Thymus (tissue), 14 donors: ENCODE measurements at places on chromosomes 1 and 21.

DNA sequence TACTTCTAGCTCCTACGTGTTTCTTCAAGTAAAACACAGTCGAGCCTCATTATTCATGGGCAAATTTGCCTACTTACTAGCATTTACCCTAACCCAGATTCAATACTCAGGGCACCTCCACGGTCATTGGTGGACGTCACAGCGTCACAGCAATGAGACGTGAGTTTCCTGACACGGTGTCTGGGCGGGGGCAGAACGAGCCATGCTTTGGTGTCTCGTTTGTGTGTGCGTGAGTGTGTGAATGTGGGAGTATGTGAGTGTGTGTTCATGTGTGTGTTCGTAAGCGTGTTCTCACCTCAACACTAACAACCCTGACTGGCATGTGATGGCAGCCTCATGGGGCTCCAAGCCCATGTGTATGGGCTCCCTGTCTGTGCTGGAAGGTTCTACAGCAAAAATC is 17.5 kb upstream of the COL18A1 start:
- no peak for DNase-seq

DNA sequence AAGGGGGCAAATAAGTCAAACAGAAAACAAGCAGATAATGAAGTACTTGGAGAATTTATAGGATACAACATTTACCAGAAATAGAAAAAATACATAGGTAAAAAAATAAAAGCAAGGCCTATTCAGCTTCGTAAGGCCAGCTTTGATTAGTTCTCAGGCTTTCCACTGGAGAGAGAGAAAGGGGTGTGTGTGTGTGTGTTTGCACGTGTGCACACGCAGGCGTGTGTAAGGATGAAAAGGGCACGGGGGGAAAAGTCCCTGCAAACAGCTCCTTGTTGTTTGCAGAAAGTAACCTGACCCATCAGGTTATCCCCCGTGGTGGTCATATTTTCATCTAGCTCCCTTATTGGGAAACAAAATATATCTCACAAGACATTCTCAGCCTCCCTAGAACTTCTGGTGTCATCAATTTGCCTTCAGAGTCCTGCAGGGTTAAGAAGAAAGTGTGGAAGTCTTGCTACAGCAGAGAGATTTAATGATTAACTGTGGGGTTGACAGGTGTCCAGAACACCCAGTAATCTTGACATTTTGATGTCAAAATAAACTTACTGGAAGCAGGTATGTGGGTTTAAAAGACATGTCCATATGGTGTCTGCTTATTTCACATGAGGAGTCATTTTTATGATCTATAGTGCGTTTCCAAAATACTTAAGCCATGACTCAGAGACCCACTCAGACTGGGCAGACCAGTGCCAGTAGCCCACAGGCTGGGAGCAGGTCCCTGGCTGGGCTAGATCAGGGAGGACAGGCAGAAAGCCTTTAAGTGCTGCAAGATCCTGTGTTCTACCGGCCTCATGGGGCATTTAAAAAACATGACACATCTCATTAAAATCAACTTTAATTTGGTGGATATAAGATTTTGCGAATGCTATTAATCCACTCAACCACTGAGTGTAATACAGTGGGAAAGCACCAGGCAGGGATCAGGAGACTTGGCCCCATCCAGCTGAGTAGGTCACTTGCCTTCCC is 487.6 kb upstream of the CAMK1G start:
- no peak for DNase-seq

DNA sequence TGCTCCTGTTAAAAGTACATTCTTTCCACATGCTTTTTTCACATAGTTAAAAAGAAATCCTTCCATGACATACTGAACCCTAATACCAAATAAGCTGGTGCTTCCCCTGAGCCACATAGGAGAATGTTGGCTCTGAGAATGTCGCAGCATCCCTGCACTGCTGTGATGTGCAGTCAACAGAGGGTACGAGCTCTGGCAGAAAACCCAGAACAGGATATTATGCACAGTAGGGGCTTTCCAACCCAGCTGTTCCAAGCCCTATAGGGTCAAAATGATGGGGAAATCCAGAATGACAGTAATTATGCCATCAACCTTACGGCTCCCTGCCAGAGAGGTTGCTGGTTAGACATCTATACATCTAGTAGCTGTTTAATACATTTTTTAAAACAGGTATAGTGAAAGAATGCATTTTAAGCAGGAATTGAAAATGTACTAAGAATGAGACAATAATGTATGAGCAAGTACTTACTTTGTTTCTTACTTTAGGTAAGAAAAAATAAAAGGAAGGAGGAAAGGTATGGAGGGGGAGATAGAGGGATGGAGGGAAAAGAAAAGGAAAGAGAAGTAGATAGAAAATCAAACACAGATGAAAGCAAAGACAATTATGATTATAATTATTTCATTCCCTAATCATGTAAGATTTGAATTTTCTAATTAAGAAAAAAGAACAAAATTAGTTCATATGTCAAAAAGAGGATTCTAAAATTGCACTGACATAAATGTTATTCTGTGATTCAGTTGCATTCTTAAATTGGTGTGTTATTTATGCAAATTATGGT is 126.0 kb downstream of the NR5A2 start:
- no peak for DNase-seq

DNA sequence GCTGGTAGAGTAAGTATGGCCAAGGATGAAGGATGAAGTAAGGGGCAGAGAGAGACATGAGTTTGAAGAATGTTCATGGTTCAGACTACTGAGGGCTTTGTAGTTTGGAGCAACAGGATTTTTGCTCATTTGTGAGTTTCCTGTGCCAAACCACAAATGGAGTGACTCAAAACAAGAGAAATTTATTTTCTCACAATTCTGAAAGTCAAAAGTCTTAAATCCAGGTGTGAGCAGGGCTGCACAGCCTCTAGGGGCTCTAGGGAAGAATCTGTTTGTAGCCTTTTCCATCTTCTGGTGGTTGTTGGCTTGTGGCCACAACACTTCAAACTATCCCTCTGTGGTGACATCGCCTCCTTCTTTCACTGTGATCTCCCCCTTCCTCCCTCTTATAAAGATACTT is 58.9 kb downstream of the RHOU start:
- peak; percentile 42 for DNase-seq

DNA sequence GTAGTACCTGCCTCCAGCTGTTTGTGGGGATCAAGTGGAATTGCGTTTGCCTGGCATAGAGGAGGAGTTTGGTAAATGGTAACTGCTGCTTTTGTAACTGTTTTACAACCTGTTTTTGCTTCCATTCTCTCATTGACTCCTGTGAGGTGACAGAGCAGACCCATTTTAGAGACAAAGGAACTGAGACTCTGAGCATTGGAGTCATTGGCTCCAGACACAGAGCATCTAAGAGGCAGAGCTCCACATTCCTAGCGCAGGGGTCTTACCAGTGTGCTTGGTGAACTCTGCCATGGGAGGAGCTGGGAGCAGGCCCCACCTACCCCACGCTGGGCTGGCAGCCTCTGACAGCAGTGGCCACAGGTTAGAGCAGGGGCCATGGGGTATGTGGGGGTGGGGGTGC is 2.4 kb downstream of the LDLRAP1 start:
- no peak for DNase-seq

DNA sequence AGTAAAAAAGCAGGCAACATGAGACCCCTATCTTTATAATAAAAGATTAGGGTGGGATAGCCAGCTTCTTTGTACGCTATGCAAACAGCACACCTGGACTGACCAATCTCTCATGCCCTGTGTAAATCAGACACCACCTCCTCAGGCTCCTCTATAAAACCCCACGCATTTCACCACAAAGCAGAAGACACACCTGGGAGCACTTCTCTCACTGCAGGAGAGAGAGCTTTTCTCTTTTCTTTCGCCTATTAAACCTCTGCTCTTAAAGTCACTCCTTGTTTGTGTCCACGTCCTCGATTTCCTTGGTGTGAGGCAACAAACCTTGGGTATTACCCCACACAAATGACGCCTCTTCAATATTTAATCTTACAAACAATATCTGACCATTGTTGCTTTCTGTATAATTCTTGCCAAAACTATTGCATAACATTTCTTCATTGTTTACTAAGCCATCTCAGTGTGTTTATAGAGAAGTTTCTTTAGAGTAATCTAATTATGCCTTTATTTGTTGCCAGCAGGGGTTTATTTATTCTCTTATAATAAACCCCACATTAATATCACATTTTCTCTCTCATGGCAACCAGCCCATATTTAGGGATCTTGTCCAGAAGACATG is 31.6 kb upstream of the NUF2 start:
- no peak for DNase-seq

DNA sequence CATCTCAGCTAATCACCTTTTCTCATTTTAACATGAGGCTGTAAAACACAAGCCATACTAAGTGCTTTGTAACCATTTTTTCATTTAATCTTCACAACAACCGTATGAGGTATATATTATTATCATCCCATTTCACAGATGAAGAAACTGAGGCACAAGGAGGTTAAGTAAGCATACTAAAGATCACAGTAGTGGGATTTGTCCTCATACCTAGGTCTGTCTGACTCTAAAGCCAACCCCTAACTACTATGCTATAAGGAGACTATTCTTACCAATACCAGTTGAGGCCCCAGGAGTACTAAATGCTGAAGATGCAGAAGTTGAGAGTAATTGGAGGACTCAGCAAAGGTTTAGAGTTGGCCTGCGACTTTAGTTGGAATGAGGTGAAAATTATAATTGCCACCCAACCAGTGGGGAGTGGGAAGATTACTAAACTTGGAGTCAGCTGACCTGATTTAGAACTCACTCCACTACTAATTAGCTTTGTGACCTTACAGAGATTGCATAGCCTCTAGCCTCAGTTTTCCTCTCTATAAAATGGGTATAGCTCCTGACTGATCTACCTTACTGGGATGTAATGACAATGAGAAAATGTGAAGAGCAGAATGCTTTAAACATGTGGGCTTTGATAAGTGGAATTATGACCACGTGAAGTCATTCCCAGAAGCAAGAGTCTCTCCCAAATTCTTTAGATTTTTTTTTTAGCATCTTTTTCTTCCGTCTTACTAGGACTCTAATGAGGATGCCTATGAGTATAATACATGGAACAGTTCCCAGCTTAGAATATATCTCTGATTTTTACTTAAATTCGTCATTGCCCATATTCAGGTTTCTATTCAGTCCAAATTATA is 85.8 kb upstream of the IPO9 start:
- DNase-seq: no peak

DNA sequence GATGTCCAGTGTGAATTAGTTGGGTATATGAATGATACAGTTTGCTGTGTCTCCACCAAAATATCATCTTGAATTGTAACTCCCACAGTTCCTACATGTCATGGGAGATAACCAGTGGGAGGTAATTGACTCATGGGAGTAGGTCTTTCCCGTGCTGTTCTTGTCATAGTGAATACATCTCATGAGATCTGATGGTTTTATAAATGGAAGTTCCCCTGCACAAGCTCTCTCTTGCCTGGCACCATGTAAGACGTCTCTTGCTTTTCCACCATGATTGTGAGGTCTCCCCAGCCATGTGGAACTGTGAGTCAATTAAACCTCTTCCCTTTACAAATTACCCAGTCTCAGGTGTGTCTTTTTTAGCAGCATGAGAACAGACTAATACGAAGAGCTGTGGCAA is 223.0 kb downstream of the AJAP1 start:
- no peak for DNase-seq

DNA sequence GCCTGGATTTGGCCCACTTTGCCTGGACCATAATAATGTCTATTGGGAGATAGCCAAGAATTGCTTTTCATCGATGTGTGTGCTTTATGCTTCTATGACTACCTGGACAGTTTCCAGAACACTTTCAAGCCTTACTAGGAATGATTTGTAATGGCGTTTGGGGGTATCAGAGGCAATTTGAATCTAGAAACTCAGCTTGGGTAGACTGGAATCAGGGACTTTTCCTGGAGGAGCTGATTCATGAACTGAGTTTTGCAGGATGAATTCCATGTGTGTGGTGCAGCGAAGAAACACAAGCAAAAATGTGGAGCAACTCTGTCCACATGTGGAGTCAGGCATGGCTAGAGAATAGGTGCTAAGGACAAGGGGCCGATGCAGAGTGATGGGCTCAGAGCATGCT is 11.9 kb upstream of the TMEM61 start:
- no peak for DNase-seq

- DNase-seq: no peak
These were observed 71.3 kb downstream of the TMEM53 start for GRCh38 chr1:44602634-44603628.

DNA sequence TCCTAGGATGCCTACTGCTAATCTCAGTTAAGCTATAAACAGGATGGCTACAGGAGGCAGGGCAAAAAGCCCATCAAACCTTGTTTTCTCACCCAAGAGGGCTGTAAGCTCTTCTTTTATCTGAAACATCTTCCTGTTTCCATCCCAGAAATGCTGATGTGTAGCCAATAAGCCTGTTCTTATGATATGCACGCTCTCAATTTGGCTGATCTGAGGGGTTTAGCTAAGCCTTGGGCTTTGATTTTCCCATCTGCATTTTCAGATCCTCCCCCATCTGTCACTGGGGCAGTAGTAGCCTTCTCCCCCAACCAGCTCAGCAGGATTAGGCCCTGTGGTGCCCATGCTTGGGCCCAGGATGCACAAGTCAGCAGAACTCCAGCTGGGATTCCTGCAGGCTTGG is 105.0 kb downstream of the BRINP2 start:
- no peak for DNase-seq

DNA sequence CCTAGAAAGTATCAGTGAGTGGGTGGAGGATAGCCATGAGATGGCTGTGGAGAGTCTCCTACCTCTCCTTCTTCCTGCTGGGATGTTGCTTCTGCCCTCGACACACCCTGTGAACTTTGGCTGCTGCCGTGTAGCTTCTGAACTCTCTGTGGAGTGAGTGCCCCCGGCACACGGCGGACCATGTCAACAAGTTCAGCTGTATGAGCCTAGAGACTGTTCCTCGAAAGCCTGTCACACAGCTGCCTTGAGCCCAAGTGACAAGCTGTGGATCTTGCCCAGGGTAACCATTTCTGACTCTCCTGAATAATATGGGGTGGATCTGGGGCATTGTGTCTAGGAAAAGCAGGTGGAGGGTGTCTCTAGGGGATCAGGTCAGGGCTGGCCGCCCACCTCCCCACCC is 143.2 kb downstream of the NOS1AP start:
- no peak for DNase-seq

- no peak for DNase-seq
These were observed 47.6 kb upstream of the SAMD13 start for GRCh38 chr1:84253891-84254290.

- DNase-seq: no peak
These were observed 73.5 kb upstream of the LRRC7 start for GRCh38 chr1:69494221-69494620.

GRCh38 chr1:207054491-207054890 is 1.4 kb downstream of the PFKFB2 start:
- DNase-seq: no peak

- DNase-seq: no peak
These were observed 216.3 kb upstream of the ZC3H12A start for GRCh38 chr1:37258068-37258467.
